NCI-H748 treated with DMSO at 0.1 percent for 48 hours (cell line): ENCODE measurements at places on chromosomes 7 and 10.

- DNase-seq, result no peak
Observed at GRCh38 chr10:72001033-72001395, 36.8 kb downstream of the CHST3 start.

DNA sequence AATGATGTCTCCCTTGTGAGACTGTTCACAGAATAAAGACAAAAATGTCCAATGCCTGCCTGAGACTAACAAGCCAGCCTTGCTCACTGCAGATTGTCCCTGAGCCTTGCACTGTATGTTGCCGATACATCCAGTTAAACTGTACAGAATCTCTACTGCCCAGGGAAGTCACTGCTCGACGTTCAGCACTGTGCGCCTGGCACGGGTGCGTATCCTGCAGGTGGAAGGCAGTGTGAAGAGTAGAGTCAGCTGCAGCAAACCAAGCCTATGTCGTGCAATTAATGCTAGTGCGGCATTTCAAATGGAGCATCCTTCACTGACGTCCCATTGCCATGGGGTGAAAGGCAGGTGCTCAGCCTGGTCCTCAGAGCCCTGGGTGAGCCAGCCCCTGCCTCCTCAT is 132.9 kb downstream of the TNS3 start:
- no peak for DNase-seq

DNA sequence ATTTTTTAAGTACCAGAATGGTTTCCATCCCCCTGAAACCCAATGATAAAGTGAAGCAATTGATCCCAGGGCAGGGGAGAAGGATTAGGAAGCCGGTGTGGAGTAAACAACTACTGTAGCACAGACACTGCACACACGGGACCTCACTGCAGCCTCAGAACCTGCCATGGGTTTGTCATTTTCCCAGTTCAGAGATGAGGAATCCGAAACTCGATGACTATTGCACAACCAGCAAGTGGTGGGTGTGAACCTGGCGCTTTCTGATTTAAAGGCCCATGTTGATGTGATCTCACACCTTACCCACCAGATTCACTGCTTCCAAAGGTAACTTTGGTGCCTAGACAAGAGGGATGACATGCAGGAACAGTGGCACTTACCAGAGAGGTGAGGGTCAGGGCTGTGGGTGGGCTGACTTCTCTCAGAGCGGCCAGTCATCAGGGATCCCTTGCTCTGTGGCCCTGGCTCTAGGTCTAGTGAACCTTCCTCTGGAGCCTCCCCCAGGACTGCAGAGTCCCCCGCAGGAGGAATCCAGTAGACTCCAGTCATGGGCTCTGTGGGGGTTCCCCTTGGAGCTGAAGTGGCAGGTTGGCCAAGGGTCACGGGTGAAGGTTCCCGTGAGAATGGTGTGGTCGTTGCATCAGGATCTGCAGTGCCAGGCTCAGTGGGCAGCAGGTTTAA is 62.8 kb downstream of the PKD1L1 start:
- no peak for DNase-seq

DNA sequence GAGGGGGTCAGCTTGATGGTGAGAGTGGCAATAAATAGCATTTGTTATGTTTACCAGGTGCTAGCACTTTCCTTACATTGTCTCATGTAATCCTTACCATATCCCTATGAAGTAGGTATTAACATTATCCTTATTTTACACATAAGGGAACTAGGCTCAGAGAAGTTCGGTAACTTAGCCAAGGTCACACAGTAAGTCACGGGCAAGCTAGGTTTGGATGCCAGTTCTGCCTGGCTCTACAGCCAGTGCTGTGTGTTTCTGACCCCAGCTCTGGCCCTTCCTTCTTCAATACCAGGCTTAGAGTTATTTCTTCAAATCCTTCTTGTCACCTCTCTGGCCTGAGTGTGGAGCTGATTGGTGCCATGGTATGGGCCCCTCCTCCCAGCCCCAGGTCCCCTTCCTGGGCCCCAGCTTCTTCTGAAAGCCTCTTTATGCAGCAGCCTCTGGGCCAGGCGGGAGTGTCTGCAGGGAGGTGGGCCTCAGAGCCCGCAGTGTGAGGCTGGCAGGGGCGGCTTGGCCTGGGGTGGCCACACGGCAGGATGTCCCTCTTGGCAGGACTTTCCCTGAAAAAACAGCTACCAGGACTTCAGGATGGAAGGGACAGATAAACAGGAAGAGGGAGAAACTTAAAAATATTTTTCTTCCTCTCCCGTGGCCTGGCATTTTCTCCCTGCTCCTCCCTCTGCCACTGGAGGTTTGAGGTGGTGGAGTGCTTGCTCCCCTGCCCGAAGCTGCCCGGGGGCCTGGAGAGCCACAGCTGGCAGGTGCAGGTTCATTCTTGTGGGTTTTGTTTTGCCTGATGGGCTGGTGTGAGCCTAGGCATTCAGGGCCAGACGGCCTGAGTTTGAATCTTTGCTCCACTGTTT is 20.6 kb downstream of the PALD1 start:
- DNase-seq, result no peak

DNA sequence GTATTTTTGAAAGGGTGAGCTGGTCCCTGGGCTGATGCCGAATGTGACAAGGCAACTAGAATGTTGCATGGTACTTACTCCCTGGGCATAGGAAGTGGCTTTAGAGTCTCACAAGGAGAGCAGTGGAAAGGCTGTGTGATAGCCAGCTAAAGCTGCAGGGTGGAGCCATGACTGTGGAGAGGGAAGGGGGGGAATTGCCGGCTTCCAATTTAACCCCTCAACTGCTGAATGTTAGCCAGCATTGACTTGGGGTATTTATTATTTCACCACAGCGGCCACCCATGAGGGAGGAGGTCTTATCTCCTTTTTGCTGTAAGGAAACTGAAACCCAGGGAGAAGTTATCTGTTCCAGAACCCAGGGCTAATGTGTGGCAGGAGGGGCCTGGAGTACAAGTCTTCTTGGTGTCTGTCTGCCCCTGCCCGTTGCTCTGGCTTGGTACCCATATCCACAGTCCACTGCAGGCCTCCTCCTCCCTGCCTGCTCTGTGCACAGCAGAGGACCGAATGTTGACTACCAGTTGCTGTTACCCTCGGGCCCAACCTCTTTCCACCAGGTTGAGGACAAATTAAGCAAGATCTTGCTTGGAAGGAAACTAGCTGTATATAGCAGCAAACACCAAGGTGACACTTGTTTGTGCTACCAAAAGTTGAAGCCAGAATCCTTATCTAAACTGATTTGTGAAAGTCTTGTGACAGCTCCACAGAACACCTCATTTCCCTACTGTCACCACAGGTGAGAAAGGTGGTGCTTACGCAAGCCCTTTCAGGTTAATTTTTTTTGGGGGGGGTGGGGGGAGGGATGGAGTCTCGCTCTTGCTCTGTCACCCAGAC is 37.6 kb downstream of the WBP1L start:
- DNase-seq, result no peak

- DNase-seq, result no peak
Observed at GRCh38 chr7:27065709-27066108, 30.1 kb downstream of the HOXA1 start.

GRCh38 chr10:124629842-124630241 is 114.3 kb downstream of the FAM53B start:
- DNase-seq, result no peak

DNA sequence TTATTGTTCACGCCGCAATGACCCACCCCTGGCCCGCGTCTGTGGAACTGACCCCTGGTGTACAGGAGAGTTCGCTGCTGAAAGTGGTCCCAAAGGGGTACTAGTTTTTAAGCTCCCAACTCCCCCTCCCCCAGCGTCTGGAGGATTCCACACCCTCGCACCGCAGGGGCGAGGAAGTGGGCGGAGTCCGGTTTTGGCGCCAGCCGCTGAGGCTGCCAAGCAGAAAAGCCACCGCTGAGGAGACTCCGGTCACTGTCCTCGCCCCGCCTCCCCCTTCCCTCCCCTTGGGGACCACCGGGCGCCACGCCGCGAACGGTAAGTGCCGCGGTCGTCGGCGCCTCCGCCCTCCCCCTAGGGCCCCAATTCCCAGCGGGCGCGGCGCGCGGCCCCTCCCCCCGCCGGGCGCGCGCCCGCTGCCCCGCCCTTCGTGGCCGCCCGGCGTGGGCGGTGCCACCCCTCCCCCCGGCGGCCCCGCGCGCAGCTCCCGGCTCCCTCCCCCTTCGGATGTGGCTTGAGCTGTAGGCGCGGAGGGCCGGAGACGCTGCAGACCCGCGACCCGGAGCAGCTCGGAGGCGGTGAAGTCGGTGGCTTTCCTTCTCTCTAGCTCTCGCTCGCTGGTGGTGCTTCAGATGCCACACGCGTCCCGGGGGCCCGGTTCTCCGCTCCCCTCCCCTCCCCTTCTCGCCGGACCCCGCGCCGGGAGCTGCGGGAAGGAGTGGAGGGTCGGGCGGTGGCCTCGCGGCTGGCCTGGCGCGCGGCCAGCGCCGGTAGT is at the start of gene CBX3:
Gene CBX3 (plus strand): TSS at position 499 of the 772 bp plus-strand sequence. CDS start 1,254 bp downstream, outside the sequence.
- peak; percentile 95 for DNase-seq

- DNase-seq, result no peak
Observed at GRCh38 chr10:113746217-113746957, 5.1 kb upstream of the PLEKHS1 start.

DNA sequence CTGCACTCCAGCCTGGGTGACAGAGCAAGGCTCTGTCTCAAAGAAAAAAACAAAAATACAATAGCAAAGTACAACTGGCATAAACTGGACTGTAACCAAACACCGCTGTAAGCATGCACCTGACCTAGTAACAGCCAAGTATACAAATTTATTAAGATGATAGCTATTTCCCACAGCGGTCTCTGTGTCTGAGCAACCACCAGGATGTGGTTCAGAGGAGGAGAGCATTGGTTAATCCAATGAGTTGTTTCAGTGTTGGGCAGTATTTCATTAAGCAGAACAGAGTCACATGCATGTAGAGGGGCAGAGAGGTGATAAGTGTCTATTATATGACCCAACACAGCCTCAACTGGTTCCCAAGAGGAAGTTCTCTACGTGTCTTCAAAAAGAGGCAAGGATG is 4.0 kb downstream of the SLC16A12 start:
- no peak for DNase-seq

- DNase-seq, result no peak
Observed at GRCh38 chr7:92634924-92635519, 44.8 kb upstream of the FAM133B start.

- no peak for DNase-seq
Observed at GRCh38 chr7:411677-412312, 107.9 kb downstream of the PDGFA start.

DNA sequence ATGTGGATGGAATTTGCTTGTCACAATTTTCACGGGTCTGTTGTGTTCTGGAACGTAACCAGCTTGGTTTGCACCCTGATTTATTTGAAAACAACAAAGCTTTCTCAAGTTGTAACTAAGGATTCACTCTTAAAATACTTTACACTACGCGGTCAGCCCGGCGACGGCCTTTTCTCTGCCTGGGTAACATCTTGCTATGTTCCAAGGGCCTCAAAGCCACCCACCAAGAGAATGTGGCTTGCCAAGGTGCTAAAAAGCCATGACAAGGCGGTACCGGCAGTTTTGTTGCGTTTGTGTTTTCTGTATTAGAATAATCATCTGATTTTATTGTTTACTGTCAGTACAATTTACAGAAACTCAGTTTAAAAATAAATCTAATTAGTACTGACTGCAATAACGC is 220.9 kb downstream of the SFMBT2 start:
- no peak for DNase-seq

GRCh38 chr10:75451831-75452230 is 20.4 kb downstream of the LRMDA start:
- DNase-seq, result no peak

- DNase-seq, result no peak
Observed at GRCh38 chr7:155685070-155685790, 40.8 kb downstream of the RBM33 start.

- no peak for DNase-seq
Observed at GRCh38 chr10:6978187-6978627, 398.1 kb upstream of the PRKCQ start.

DNA sequence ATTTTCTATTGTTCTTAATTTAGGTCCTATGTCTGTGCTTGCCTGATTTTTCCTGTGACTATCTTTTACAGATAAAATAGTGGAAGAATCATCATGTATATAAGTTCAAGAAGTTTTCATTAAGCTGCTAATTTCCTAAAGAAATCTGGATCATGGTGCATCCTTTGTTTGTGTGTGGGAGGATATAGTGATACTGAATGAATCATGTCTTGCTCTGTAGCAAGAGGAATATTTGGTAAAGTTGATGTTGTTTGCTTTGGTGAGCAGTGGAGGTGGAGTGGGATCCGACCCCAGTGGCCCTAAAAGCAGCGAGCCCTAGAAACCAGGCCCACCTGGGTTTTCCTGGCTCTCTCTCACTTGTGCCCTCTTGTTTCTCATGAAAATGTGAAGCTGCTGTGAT is 83.7 kb downstream of the CCNY start:
- DNase-seq, result no peak

DNA sequence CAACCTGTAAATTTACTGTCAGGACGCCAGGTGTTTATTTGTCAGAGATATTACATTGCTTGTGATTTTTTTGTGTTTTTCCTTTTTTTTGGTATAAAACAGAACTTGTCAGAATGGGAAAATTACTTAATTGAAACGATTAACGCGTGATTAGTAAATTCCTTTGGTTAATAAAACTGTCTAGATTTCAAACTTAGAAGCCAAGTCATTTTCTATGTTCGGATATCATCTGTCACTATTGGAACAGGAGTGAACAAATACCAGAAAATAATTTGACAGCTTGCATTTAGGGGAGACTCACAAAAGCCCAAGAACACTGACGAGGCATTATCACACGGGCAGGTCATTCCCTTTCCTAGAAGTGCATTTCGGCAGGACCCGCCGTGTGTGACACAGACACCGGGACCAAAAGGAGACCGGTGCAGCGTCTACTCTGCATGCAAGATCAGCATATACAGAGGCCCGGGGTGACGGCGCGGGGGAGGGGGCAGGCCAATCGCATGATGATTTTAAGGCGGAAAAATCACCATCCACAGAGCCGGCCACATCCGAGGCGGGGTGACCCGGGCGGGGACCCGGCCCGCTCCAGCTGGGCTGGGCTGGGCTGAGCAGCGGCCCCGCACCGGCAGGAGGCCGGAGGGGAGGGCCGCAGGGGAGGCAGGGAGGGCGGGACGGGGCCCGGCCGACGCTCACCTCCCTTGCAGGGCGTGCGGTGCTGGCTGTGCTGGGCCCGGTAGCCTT is 841 bp downstream of the GLUD1 start:
- DNase-seq, result no peak

- DNase-seq, result no peak
Observed at GRCh38 chr7:93015101-93015778, 102.5 kb downstream of the SAMD9 start.

GRCh38 chr7:128874140-128875031 is 11.7 kb downstream of the ATP6V1F start:
- DNase-seq, result no peak

DNA sequence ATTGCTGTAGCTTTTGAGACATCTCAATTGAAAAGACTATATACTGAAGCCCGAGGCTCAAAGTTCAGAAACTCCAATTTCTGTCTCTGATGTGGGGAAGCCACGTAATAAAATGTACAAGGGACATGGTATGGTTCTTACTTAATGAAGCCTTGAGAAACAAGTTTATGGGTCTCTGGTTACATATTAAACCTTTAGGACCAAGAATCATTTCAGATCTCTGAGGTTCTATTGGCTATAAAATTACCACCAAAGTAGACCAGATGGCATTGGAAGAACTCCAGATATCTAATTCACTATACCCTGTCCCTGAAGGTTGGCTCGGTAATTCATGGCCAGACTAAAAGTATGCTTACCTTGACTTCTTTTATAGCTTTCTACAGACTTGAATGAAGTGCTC is 23.7 kb downstream of the STAMBPL1 start:
- no peak for DNase-seq
